Brain pericyte (primary cell): ENCODE measurements at places on chromosomes 3 and 15.

- no peak for DNase-seq
These were observed 355.3 kb upstream of the SLCO3A1 start for GRCh38 chr15:91498046-91498748.

DNA sequence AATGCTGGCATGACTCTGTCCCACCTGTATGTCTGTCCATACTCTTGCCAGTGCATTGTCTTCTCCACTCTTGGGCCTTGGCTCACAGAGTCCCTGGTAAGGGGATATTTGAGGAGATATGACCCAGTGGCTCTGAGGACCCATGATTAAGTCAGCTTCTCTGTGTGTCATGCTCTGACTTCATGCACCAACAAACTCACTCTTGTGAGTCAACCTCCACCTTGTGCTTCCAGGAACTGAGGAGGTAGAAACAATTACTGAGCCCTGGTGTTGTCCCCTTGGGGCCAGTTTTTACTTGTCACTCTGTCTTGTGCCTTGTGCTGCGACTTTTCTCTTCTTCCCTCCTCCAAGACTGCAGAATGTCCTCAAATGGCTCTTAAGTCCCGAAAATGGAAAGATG is 127.1 kb downstream of the ABHD5 start:
- no peak for DNase-seq

GRCh38 chr3:134693226-134693625 is 42.4 kb upstream of the KY start:
- no peak for DNase-seq

GRCh38 chr3:186261638-186262037 is 100.4 kb downstream of the DGKG start:
- no peak for DNase-seq

GRCh38 chr3:64358176-64358575 is 132.9 kb upstream of the PRICKLE2 start:
- no peak for DNase-seq

GRCh38 chr3:40623567-40623966 is 98.8 kb downstream of the ZNF621 start:
- DNase-seq = no peak

GRCh38 chr15:80442728-80443403 is 38.7 kb downstream of the ARNT2 start:
- DNase-seq = no peak

- no peak for DNase-seq
These were observed 193.6 kb upstream of the SATB1 start for GRCh38 chr3:18618723-18619122.

GRCh38 chr3:87507753-87508152 is 231.4 kb upstream of the POU1F1 start:
- no peak for DNase-seq

DNA sequence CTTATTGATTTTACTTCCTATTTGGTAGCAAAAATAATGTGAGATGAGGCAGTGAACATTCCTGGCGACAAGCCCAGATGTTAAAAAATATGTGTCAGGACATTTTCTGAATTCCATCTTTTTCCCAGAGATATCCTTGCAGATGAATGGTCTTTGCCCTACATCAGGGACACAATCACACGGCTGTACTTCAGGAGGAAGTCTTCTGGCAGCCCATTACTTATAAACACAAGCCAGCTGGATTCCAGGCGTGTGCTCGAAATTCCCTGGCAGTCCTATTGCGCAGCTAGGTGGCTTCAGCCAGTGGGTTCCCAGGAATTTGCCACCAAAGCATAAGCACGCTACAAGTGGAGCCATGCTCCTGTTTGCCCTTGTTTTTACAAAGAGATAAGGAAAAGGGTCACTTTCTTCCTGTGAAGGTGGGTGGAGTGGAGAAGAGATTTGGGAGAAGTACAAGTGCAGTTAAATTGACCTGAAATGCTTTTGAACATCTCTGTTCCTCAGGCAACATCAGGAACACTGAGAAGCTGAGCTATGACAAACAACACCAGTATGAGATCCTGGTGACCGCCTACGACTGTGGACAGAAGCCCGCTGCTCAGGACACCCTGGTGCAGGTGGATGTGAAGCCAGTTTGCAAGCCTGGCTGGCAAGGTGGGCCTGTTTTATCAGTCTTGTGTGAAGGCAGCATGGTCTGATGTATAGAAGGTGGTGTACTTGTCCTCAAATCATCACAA is 257.1 kb upstream of the TRIM42 start:
- DNase-seq = no peak

DNA sequence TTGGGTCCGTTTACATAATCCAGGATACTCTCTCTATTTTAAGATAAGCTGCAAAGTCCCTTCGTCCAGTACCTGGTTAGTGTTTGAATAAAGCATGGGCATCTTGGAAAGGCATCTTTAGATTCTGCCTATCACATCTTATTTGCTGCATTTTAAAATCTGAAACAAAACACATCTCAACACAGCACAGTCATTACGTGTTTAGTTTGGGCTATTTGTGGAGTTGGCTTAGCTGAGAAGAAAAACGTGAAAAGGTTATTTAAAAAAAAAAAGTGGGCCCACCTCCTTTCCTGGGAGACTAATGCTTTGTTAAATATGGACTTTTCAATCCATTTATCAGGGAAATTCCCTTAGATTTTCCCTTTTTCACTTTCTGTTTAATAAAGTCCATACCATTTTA is 174.5 kb upstream of the WNT5A start:
- DNase-seq = no peak

GRCh38 chr3:34077417-34078195 is 279.2 kb downstream of the PDCD6IP start:
- no peak for DNase-seq

- no peak for DNase-seq
These were observed 36.5 kb downstream of the OXNAD1 start for GRCh38 chr3:16301507-16301906.

- no peak for DNase-seq
These were observed 78.8 kb downstream of the CMSS1 start for GRCh38 chr3:99896482-99896881.

- no peak for DNase-seq
These were observed 50.6 kb upstream of the SGO1 start for GRCh38 chr3:20236603-20237002.

DNA sequence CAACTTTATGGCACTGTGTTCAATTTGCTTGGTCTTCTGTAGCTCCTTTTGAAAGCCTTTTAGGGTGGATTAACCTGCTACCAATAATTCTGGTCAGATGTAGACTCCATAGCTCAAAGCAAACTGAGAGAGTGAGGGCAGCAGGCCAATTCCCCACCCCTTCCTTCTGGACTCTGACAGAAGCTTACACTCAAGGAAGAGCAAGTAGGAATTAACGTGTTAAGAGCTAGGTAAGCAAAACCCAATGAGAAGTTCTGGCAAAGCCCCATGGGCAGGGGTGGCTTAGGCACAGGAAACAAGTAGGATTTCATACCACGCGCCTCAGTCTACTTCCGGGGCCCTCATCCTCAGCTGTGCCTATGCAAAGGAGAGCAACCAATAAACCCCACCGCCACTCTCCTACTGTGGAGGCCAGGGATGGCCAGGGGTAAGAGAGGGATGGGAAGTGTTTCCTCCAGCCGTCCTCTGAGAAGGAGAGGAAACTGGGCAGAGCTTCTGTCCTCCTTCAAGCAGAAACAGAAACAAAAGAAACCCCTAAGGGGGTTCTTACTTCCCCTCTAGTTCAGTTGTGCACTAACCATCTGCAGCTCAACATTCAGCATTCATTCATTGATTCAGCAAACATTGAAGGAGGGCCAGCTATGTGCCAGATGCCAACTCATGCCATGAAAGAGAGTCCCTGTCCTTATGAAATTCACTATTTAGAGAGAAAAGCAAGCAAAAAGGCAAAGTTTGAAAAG is 12.6 kb downstream of the CCR5 start:
- no peak for DNase-seq

- no peak for DNase-seq
These were observed 24.3 kb downstream of the LMCD1 start for GRCh38 chr3:8525893-8526292.

DNA sequence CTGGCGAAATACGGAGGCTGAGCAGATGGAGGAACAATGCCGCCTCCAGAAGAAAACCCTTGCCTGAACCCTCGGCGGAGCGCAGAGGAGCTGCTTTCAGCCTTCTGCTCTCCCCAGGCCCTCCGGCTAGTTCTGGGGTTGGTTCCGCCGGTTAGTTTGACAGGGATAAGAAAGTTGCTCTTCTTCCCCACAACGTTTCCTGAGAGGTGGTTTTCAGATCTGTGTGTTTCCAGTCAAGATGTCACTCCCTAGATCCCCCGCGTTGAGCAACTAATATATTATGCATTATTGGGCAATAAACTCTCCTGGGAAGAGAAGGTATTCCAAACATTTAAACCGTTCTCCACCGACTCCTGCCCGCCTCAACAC is 551 bp downstream of the NLGN1 start:
- no peak for DNase-seq

GRCh38 chr3:109851854-109852253 is 514.5 kb upstream of the DPPA4 start:
- DNase-seq = no peak

DNA sequence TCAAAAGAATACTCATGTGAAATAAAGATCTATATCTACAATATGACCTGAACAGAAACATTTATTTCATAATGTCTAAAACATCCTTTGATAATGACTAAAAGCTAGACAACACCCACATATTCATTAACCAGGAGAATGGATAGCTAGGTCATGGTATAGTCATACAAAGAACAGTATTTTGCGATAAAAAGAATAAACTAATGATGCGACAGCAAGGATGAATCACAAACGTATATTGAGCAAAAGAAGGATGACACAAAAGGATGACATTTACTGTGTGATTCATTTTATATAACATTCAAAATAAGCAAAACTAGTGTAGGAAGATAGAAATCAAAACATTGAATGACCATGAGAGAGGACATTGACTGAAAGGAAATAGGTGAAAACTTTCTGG is 1233.1 kb downstream of the OTOL1 start:
- no peak for DNase-seq

DNA sequence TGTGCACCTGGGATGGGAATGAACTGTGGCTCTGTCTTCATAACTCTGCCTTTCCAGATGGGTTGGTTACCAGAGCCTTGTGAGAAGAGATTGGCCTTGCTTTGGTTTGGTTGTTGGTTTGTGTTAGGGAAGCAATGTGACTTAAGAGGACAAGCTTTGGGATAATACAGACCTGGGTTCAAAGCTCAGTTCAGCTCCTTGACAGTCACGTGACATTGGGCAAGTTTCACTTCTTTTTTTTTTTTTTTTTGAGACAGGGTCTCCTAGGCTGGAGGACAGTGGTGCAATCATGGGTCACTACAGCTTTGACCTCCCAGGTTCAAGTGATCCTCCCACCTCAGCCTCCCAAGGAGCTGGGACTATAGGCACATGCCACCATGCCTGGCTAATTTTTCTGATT is 42.7 kb downstream of the CORO2B start:
- no peak for DNase-seq

- no peak for DNase-seq
These were observed 22.4 kb upstream of the MEIS2 start for GRCh38 chr15:37122703-37123102.

DNA sequence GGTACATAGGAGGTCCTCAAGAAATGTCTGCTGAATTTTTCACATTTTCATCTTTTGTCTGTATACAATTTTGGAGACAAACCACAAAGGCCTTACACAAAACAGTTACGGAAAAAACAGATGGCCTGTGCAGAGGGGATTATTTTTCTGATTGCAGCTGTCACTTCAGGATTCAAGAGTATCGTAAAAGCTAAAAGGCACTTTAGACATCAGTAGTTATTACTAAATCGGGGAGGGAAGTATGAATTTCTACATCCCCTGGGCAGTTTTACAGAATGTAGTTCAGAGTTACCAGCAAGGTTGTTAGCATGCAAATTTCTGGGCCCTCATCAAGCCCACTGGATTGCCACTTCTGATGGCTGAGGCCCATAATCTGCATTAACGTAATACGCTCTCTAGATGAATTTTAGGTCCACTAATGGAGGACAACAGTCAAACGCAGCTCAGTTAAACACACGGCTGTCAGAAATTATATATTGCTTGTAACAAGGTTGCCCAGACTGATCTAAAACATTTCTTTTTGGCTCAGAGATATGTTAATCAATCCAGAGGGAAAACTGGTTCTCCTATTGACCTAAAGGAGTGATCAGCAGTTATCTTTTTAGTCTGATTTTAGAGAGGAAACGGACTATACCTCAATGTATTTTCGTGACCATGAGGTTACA is 1.1 kb downstream of the RIOX2 start:
- no peak for DNase-seq

- DNase-seq = no peak
These were observed 22.9 kb downstream of the PDE8A start for GRCh38 chr15:85004550-85004949.

DNA sequence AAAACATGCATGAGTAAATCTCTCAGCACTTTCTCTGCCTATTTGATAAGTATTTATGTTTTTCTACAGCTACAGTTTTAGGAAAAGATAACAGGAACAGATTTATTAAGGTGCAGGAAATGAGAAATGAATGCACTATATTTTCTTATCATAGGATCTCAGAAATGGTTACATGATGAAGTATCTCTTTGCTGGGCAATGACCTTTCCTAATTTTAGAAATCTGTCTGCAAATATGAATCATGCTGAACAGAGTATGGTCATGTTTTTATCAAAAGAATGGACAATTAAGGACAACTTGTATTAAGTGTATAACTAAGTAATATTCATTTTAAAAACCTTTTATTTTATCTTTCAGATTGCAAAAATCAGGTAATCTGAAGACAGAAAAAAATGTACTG is 53.8 kb upstream of the SPPL2A start:
- no peak for DNase-seq
